ENCODE measurements at places on chromosomes 4 and X. TPM values are rescaled to one million over a fixed set of nuclear protein-coding genes. Genes with fewer than 3 reads are reported as not detected.
A peak's percentile ranks its signal among the peaks of the same experiment; 100 is the strongest.

GRCh38 chrX:135383249-135383648 is 38.5 kb upstream of the SMIM10L2A start:
- no peak for DNase-seq

DNA sequence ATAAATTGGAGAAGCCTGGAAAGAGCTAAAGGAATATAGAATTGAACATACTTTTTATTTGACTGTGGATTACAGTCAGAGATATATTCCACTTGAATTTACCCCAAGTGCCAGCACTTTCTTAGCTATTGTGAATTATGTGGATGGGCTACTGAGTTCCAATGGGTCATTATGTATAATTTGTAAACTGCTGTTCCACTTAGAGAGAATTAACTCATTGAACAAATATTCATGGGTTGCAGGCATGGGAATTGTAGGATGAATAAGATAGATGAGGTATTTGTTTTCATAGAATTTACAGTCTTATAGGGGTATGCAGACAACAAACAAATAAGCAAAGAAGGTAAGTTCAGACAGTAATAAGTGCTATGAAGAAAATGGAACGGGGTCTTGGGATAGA is 195.7 kb downstream of the SHROOM3 start:
- no peak for DNase-seq

TAB3 gene
- 12.0 TPM for total RNA-seq

DNA sequence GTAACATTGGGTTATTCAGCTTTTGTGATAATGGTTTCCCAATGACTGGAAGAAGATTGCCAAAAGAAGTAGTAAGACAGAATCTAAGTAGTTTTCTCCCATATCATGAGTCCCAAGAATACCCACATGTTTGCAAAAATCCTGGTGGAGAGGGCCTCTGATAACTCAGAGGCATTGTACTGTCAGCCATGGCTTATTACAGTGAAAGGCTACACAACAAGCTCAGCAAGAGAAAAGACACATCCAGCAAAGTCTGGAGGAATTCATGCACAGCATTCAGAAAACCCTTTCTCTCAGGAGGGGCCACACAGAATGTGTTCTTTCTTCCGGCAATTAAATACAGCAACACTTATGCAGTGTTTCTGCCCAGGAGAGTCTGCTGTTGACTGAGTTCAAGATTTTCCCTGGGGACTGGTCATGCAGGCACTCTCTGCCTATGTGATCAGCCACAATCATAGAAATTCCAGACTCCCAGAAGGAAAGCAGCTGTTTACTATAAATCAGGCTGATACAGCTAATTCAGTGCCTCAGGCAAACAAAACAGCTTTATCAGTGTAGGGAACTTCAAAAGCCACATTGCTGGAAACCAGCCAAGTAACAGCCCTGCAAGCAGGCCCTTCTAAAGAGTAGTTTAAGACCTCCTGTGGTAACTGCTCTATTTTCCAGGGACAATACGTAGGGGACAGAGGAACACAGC is 937.1 kb downstream of the CCSER1 start:
- no peak for DNase-seq

DNA sequence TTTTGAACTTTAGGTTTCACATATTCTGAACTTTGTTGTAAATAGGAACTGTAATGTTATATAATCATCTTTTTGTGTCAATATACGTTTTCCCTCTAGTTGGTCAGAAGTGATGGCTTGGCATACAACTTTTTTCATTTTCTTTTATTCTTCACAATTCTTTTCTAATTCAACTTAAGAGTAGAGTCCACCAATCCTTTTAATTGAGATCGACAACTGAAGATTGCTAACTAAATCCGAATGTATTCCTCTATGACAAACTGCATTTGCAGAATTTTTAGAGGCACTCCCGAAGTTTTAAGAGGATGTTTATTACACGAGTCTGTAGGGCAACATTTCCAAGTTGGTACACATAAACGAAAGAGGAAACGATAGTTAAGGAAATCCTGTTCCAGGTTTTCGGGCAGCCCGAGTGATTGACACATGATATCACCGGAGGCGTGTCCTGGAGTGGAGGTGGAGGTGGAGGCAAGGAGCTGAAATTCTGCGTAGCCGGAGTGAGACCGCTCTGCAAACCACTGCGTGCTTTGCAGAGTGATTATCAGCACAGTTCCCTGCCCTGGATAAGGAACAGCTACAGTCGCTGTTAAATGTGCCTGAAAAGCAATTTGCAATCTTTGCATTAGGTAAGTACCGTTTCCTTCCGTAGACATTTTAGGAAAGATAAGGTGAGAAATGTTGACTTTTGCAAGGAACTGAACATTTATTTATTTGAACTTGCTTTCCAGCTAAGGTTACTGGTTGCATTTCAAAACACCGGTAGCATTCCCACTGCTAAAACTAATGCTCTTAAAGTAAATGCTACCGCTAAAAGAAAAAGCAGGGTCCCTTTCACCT is at the start of gene SPRY1:
Gene SPRY1 (plus strand): TSS at position 489 of the 837 bp plus-strand sequence. CDS start 4,797 bp downstream, outside the sequence.
- peak; percentile 74 for DNase-seq

CLDN2 gene
- total RNA-seq = 5.9 TPM

DNA sequence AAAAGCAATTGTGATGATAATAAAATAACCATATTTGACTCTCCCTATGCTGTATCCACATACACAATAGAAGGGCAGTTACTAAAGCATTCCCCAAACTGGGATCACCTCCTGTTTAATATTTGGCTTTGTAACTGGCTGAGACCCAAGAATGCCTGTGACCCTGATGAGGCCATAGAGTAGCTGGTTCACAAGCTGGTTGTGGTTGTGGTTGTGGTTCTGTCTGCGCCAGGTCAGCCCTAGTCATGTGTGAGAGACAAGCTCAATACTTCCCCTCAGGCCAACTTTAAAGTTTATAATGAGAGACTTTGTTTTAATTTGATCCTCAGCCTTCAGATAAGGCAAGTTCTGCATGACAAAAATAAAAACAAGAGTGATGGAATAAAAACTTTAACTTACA is 209.9 kb downstream of the PARM1 start:
- no peak for DNase-seq

Data from pancreas (tissue), 10 donors.